Right cardiac atrium (tissue), 5 donors: ENCODE measurements at places on chromosomes 1 and 21. TPM values are rescaled to one million over a fixed set of nuclear protein-coding genes. Genes with fewer than 3 reads are reported as not detected.

The CENPF gene
- 2.3 TPM for total RNA-seq

The CLIC6 gene
- 7.1 TPM for total RNA-seq

The OR2L2 gene
- total RNA-seq: not detected

The B4GALT3 gene
- total RNA-seq: 16.0 TPM

The ZNF683 gene
- total RNA-seq: not detected

The CELA2A gene
- not detected for total RNA-seq

The KCNAB2 gene
- total RNA-seq: 15.8 TPM

The UMODL1 gene
- not detected for total RNA-seq

The C4BPB gene
- total RNA-seq: 0.43 TPM

The OR2AK2 gene
- not detected for total RNA-seq

The CRYZ gene
- total RNA-seq: 36.8 TPM
